Esophagus squamous epithelium (tissue), 5 donors: ENCODE measurements at places on chromosomes 7 and 10.

DNA sequence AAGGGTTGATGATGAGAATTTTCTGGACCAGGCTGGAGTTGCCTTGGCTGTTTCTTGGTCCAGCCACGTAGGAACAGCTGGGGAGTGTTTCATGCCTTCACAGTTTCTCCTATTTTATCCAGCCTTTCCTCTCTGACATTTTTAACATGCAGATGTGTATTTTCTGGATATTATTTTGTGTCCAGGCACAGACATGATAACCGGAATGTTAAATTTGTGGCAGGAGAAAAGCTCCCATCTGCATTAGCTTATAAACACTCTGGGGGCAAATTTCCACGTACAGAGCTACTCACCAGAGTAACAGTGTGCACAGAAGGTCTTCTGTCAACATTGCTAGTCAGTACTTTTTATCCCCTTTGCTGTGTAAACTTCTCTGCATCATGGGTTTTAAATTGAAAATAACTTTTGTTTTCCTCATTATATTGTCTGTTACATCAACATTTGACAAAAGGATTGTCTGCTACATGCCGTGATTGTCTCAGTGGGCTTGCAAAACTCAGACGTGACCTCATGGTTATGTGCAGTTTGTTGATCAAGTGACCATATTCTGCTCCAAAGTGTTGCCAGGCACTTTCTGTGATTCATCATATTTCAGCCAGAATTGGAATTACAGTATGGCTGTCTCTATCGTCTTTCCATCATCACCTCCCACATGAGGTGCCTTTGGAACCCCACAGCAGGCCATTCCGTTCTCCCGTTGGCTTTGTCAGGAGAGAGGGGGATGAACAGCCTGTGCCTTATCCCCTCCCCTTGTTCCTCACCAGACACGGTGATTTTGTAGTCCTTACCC lies 41.4 kb downstream of the INSYN2A start:
- DNase-seq, result no peak

GRCh38 chr10:96608805-96609204 lies 22.0 kb upstream of the TM9SF3 start:
- no peak for DNase-seq

DNA sequence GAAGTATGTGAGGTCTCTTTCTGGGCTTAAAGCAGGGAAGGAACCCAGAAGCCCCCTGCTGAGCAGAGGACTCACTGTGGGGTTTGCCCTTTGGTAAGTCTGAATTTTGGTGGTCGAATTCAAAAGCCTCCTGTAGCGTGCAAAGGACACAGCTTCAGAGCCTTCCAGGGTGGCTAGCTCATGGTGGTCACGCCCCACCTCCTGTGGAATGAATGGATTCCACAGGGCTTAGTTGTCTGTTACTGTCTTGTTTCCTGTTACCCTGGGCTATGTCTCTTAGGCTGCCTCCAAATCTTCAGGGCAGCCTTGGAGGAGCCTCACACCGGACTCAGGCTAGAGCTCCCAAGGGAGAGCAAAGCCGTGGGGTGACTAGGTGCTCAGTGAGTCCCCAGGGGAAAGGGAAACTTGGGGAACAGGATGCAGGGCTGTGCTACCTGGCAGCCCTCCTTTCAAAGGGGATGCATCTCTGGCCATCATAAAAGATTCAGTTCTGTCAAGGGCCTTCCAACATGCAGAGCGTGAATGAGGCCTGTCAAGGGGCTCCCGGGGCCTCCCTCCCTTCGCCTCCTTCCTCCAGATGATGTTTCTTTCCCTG lies 211.7 kb downstream of the CCSER2 start:
- DNase-seq, result no peak

DNA sequence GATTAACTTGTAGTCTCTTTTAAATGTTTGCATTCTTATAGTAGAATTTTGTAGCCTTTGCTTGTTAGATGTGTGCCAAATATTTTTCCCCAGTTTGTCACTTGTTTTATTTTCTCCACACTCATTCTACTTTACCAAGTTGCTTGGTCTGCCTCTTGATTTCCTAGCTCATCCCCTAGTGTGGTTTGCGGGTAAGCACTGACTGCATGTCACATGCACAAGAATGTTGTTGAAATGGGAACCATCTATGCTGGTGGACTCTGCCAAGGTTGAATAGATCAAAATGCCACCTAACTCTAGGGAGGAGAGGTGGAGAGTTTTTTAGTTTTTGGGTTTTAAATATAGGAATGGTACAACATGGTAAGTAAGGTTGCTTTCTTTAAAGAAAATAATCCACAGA lies 47.6 kb downstream of the FZD1 start:
- no peak for DNase-seq

DNA sequence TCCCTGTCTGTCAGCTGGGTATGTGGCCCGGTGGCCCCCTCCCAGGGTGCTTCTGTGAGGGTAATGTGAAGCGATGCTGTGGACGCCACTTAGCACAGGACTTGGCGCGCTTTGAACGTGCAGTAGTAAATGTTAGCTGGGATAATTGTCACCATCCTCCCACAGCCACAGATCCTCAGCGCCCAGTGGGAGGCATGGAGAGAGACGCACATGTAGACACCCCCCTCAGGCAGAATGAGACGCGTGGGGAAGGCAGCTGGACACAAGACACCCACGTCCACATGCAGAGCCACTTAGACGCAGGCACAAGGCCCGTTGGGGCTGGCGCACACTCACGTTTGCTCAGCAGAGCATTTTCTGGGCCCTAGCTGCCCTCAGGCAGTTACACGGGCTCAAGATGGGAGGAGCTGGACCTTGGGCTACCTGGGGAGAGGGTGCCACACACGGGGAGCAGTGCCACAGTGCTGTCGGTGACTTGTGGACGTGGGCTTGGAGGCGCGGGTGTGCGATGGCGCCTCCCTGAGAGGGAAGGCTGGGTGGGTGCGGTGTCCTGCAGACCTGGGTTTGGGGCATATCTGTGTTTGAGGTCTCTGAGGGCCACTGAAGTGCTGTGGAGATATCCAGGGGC lies 26.4 kb downstream of the ADCYAP1R1 start:
- DNase-seq, result no peak

DNA sequence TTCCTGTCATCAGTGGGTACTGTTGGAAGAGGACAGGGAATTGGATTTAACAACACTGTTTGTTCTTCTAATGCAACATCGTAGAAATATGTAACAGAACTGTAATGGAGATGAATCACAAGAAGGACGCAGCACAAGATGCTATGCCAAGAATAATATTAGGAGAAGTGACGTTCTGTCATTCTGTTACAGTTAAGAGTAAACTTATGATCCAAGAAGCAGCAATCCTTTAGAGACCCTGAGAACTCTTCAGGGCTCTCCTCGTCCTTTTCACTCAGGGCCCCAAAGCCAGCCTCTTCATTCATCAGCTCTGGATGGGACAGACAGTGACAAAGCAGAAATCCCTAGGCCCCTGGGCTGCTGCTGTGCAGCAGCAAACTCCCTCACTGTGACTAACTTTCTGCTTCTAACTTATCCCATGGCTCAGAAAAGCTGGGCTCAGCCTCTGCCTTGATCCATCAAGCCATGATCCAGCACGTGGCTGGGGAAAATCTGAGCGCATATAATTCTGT lies 8.7 kb upstream of the IL6 start:
- DNase-seq, result no peak

DNA sequence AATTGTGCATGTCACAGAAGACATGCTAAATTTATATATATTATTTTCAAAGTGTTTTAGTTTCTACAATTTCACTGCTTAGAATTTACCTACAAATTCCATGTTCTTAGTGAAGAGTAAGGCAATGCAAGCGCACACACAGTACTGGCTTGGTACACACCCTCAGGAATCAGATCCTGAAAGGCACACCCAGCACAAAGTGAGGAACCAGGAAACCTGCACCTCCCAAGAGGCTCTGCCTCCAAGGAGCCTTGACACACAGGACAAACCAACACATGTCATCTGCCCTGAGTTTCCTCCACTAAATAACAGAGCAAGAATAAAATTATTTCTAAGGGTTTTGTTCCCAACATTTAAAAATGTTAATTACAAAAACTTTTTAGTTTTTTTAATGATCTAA lies 156.2 kb downstream of the PARD3 start:
- no peak for DNase-seq

DNA sequence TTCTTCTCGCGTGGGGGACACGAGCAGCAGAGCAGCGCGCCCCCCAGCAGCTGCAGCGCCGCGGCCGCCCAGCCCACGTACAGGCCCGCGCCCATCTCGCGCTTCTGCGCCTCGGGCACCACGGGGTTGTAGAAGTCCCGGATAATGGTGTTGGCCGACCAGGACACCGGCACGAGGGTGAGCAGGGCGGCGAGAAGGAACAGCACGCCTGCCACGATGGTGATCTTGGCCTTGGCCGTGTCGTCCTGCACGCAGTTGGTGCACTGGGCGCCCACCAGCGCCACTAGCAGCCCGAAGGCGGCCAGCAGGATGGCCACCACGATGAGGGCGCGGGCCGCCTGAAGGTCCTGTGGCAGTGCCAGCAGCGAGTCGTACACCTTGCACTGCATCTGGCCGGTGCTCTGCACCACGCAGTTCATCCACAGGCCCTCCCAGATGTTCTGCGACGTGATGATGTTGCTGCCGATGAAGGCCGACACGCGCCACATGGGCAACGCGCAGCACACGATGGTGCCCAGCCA lies 529 bp downstream of the CLDN3 start:
- no peak for DNase-seq

DNA sequence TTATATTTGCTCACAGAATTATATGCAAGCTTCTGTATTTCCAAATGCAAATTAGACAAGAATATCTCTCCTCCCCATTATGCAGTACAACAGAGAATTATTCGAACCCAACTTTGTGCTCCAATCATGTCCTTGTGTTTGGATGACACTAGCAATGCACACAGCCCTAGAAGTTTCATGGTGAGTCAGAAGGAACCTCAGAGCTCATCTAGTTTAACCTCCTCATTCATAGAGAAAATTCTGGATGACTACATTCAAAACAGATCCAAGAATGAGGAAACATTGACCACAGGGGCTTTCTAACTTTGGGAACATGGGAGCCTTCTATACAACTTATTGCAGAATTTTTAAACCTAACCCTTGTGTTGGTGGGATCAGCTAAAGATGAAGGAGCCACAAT lies 12.8 kb upstream of the ARID5B start:
- DNase-seq, result no peak

GRCh38 chr7:139738101-139738489 lies 39.7 kb downstream of the HIPK2 start:
- no peak for DNase-seq

- no peak for DNase-seq
Measured at GRCh38 chr7:21393937-21394336, 33.9 kb upstream of the SP4 start.

DNA sequence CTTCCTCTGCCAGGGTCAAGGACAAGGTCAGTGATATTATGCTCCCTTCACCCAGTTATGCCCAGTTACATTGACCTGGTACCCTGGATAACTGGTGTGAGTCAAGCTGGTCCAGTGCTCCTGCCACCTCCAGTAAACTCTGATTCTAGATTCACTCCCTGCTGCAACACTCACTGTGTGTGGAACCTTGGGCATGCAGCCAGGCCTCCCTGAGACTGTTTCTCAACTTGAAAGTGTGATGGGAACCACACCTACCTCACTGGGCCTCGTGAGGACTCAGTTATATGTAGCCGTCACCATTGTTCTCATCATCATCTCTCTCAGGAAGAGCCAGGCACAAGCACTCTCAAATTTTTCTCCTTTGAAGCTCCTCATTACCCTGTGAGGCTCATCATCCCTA lies 935 bp upstream of the ZNF736 start:
- no peak for DNase-seq

- DNase-seq, result no peak
Measured at GRCh38 chr10:117272195-117273076, 31.5 kb downstream of the SLC18A2 start.

- DNase-seq, result no peak
Measured at GRCh38 chr7:30817371-30817767, 46.2 kb downstream of the MINDY4 start.

DNA sequence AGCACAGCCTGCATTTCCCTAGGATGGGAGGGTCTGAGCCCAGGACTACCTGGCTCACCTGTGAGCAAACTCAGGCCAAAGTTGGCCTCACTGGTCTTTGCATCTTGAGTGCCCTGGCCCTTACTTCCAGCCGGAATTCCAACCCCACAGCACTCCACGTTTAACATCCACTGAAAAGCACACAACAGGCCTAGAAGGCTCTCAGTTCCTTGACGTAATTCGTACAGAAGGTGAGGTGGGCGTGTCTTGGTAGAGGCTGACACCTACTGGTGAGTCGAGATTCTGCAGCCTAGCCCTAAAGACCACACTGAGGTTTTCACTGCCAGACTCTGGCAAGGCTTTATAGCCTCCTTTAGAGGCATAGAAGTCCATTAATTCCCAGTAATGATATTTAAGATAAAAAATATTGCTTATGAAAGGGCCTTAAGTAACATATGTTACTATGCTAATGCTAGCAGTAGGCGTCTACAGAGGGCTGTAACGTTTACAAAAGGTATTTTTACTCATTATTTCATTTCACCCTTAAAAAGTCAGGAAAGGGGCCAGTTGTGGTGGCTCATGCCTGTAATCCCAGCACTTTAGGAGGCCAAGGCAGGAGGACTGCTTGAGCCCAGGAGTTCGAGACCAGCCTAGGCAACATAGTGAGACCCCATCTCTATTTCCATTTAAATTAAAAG lies 95.8 kb downstream of the HIP1 start:
- DNase-seq, result no peak

GRCh38 chr7:128270826-128271272 lies 29.8 kb downstream of the LEP start:
- DNase-seq, result no peak

GRCh38 chr10:76285515-76285914 lies 854.1 kb downstream of the LRMDA start:
- no peak for DNase-seq

DNA sequence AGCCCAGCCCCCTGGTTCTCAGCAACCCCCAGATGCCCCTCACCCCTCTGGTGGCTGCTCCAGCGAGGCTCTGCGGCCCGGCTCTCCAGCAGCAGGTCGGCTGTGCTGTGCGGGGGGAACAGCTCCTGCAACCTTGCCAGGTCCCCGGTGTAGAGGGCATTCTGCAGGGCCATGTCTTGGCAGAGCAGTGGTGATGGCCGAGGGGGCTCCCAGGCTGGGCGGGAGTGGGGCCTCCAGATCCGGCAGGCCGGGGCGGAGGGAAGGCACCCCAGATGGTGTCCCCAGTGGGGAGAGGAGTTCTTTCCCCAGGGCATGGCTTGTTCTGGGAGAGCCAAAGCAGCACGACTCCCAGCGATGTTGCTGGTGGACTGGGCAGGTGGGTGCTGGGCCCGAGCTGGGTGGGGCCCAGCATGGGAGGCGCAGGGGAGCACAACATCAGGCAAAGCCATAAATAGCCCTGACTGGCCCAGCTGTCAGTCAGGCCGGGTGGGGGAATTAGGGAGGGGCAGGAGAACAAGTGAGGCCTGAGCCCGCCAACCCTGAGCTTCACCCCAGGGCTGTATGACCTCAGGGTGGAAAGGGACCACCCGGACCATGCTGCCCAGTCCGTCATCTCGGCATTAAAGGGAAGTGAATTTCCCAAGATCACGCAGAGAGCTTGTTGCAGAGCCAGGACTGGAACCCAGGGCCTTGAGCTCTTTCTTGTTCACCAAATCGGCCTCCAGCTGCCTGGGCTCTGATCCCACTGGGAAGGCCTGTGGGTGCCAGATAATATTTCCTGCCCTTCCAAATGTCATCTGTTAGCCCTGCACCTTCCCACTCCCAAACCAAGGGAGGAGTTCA lies 580 bp upstream of the ASB10 start:
- no peak for DNase-seq
